Common myeloid progenitor, CD34-positive (primary cell): ENCODE measurements at places on chromosomes 3 and 15.

DNA sequence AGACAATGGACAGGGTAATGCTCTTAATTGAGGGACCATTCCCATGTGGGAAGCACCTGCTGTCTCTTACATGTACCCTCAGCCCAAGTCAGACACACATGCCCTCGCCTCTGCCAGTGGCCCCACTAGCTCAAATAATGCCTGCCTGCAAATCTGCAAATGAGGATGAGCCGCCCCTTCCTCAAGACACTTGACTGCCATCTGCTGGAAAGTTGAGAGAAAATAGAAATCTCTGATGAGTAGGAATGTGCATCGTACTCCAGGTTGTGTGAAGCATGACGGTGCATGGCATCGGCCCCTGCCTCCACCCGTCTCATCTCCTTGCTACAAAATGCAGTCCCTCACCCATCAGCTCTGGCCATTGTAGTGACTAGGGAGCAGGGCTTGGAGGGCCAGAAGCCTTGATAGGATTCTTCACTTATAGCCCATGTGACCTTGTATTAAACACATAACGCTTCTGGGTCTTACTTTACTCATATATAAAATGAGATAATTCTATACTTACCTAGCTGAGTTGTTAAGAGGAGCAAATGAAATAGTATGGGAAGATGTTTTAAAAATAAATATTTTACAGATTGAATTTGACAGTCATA, 6.3 kb upstream of the SCN5A start:
- DNase-seq = peak; percentile 76

- no peak for DNase-seq
Observed at GRCh38 chr3:132117642-132118041, 82.8 kb upstream of the CPNE4 start.

- peak; percentile 47 for DNase-seq
Observed at GRCh38 chr3:15783361-15783969, 14.3 kb downstream of the ANKRD28 start.

- DNase-seq = no peak
Observed at GRCh38 chr3:141769221-141769894, 6.2 kb downstream of the GRK7 start.

DNA sequence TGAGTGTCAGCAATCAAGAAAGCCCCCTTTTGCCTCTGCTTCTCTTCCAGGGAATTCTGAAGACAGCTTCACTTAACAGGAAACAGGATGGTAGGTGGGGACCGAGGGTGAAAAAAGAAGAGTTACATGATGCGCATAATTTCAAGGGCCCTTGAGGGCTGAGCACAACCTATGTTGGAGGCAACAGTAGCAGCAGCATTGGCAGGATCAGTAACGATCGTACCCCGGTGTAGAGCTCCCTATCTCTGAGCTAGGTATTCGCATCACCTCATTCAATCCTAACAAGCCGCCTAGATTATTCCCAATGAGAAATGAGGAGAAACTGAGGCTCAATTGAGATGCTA, 432 bp upstream of the RAD54L2 start:
- DNase-seq = peak; percentile 21

DNA sequence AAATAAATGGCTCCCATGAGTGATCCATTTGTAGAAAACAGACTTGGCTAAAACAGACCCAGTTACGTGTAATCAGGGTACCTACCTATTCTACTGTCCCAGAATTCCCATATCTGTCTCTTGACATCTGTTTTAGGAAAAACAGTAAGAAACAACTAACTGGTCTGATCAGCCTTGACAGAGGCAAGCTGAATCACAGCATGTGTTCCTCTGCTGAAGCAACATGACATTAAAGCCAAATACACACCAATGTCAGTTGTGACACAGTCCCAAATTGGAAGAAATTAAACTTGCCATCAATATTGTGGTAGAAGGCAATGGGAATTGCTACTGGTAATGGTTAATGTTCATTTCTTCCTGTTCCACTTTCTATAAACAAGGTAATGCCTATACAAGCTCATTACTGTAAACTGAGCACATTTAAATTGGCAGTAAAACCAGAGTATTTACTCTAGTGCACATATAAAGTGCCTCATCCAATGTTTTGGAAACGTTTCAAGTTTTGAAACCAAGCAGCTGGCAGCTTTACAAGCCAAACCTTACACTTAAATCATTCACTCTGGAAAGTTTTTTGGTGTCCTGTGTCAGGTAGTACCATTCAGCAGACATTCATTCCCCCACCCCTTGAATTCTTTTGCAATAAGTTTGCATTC, 27.0 kb downstream of the ALDH1A2 start:
- no peak for DNase-seq

DNA sequence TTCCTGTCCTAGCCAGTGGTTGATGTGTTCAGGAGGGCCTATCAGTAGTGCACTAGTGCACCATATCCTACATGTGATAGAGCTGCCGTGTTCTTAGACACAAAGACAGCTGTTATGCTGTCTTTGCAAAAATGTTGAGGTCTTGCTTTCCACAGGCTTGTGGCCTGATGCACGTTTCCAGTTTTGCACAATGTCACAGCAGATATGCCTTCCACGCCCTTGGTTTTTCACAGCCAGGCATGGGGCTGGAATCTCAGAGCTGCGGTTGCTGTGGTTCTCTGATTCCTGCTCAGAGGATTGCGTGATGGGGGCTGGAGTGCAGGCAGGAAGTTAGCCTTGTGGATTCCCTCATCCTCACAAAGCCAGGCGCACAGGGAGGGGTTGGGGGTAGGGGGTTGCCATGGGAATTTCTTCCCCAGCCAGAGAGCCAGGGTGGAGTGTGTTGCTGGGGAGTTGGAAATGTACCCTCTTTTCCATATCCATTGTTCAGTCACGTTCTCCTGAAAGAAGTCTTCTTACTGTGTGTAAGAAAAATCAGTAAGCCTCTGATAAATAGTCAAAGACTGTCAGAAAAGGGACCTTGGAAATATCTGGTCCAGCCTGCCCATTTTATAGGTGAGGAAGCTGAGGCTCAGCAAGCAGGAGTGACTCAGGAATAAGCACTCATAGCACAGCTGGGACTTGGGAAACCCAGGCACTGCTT, 79.4 kb downstream of the SMAD3 start:
- peak; percentile 49 for DNase-seq

DNA sequence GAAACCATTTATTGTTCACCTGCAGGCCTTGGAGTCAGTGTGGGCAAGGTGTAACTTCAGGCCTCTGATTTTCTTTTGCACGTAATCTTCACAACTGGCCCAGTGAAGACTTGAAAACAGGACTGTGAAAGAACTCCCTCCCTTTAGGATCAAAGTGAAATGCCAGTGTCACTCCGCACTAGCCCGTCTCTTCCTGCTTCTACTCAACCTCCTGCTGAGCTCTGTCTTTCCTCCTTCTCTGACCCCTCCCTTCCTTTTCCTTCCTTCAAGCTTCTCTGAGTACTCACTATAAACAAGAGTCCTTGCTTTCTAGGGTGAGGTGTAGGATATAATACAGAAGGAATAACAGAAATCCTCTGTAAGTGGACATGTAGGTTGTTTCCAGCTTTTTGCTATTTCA, 28.5 kb downstream of the TMEM41A start:
- no peak for DNase-seq

DNA sequence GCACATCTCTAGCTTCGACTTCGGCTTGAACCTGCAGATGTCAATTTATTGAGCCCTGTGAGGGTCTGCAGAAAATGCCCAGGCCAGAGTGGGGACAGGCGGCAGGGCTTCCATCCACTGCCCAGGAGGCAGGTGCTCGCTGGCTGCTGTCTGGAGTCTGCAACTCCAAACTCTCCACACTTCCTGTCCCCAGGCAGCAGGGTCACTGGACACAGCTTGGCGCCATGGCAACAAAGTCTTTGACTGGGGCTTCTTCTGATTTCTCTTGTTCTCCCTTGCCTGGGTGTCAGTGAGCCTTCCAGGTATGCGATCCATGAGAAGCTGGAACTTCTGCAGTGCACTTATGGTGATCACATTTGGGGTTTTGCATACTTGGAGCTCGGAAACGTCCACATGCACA, 33.5 kb downstream of the SV2B start:
- no peak for DNase-seq

DNA sequence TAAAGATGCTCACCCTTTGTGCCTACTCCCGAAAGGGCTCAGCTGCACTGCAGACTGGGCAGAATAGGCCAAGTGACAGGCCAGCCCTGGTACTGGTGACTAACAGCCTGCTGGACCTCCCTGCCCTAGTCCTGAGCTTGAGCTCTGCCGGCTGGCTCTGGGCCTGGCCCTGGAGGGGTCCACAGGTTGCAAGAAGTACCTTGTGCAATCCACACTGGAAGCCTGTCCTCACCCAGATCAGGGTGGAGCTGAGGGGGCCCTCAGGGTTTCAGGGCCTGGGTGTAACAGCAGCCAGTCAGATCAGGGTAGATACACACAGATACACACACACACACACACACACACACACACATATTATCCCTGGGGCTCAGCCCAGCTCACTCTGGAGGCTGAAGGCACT, 27.3 kb upstream of the PLA2G4D start:
- no peak for DNase-seq

DNA sequence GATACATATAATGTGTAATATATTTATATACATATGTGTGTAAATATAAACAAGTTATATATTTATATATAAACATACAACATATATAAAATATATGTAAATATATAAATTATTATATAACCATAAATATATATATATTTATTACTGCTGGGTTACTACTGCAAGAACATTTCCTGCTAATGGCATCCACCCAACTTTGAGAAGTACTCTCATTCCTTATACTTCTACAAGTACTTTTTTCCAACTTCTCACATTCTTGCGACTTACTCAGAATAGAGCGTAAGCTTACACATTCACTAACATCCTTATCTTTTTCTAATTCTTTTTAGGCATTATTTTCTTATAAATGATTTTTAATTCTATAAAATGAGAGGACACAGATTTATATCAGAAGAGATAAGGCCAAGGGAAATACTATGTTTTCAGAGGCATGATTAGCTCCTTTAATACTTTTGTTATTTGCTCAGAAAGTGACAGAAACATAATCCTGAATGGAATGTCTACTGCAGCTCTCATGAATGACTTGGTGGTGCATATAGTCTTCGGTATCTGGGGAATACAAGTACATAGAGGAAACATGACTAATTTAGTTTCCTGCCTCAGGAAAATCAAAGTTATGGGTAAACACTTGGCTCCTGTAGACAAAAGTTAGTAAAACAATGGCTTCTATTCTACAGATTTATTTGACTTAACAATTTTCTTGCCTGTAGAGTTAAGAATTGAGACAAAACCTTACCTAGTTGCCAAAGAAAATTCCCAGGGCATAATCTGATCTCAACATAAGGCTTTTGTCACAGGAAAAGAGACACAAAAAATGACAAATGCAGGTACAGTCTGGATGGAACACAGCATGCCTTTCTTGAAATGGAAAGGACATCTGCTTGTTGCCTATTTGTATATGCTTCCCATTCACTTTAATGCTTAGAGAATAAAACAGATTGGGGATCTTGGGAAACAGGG, 453.9 kb downstream of the SQOR start:
- DNase-seq = no peak

DNA sequence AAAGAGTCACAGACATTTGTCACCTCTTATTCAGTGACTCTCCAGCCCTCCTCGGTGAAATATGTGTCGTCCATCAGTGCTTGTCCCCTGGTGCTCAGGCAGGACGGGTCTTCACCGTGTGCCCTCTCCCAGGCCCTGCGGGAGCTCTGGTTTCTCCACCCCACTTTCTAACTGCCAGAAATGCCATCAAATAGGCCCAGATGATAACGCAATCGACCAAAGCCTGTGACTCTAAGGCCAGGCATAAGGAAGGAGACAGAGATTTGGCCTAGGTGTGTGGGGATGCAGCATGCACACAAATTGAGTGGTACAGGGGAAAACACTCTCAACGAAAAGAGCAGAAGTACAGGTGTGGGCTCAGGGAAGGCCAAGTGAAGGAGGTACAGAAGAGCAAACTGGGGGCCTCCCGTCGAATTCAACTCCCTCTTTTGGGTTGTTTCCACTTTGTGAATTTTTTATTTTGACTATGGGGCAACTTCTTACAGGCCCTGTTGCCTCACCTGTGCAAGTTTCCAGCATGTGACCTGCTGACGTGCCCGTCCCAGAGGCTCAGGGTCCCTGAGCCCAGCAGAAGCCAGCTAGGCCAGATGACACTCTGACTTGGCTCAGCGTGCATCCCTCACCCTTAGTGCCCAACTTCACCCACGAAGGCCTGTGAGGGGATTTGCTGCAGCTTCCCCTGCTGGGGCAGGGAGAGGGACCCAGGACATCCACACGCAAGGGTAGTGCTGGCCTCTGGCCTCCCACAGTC, 4.7 kb downstream of the NUP210 start:
- no peak for DNase-seq

- DNase-seq = no peak
Observed at GRCh38 chr3:191005790-191006189, 143.3 kb upstream of the GMNC start.

DNA sequence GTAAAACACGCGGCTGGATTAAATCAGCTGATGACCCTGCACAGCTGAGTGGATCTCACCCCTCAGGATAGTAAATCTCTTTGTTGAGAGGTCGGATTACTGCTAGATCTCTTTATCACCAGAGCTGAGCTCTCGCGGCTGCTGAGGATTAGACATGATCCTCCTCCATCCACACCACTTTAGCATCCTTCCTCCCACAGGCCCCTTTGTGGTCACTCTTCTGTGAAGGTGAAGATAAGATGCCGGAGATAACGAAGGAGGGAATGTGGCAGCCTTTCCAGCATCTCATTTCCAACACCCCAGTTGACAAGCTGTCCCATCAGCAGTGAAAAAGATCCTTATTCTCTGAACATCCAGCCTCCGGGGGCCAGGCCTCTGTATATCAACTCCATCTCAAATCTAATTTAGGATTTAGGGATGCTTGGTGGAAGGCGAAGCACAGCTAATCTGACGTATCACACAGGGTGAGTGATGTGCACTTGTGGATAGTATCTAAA, 47.5 kb upstream of the SELENOK start:
- DNase-seq = no peak

- no peak for DNase-seq
Observed at GRCh38 chr15:39194106-39194830, 386.6 kb upstream of the THBS1 start.

GRCh38 chr3:49856181-49857005, at the start of gene TRAIP:
TRAIP (minus strand) TSS chr3:49856564; CDS start chr3:49856453, 111 bp downstream.
- DNase-seq = peak; percentile 93

- no peak for DNase-seq
Observed at GRCh38 chr3:158443632-158444031, 127.4 kb upstream of the MLF1 start.

- no peak for DNase-seq
Observed at GRCh38 chr3:73759297-73759711, 134.6 kb upstream of the PDZRN3 start.

GRCh38 chr15:98682992-98683701, 34.8 kb downstream of the IGF1R start:
- no peak for DNase-seq
